Fibroblast of the aortic adventitia (primary cell): ENCODE measurements at places on chromosomes 7 and 10. TPM values are rescaled to one million over a fixed set of nuclear protein-coding genes. Genes with fewer than 3 reads are reported as not detected.

RBP4 gene
- total RNA-seq, result 1.9 and 2.5 TPM in 2 replicates

DNA sequence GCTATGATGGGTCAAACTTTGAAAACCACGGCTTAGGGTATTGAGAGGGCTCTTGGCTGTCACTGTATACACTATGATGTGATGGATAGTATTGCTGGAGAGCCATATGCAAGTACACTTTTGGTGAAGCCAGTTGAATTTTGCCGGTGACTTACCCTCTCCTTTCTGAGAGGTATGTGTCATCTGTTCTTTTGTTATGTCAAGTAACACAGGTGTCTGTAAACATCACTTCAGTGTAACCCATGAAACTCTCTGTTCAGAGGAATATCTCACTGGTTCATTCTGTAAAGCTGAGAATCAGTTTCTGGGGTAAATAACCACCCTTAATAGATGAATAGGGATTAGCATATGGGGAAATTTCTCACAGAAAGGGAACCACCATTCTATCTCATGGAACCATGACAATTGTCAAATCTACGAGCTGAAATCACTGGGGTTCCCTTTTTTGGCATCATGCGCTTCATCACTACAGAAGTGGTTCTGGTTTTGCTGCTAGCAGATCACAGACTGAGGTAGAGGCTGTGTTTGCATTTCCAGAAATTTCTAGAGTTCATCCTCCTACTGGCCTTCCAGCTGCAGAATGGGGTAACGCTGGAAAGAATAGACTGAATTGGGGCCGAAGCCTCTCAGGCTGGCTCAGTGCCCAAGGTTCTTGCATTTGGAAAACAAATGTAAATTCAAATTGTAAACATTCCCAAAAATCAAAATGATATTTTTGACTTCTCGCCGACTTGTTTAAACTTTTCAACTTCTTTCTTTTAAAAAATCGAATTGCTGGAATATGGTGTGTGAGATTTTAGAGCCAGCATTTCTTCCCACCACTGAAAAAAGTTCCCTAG, 83.3 kb upstream of the CREB5 start:
- DNase-seq, result no peak

- DNase-seq, result no peak
These were observed 212.2 kb downstream of the FAM107B start for GRCh38 chr10:14562218-14563075.

DNA sequence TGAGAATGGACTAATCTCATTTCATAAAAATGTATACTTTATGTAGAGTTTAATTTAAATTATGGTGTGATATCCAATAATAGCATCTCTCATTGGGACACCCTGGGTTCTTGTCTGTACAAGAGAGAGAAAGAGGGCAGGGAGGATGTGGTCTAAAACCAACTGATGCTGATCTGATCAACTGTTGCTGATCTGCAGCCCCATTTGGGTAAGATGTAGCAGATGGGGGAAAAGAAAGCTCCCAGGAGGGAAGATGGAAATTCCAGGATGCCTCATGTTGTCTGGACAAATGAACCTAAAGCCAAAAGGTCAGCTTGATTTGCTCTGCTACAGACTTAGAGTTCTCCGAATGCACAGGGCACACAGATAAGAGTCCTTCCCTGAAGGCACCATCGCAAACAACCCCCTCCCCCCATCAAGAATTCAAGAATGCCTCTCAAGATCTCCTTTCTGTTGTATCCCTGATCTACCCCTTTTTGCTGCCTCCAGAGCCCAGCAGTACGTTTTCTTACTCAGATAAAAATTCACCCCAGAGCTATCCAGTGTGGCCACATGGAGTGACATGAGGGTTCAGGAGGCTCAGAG, 171.4 kb upstream of the INHBA start:
- DNase-seq, result no peak
